ENCODE measurements at places on chromosomes 1 and 21.

- H3K36me3 ChIP-seq, result no peaks in the 10 kb centered on the region
- no peak overlapping the region for H3K27ac ChIP-seq
- H3K4me1 ChIP-seq, result no peaks in the 10 kb centered on the region
- DNase-seq, result no peak
These were observed 69.2 kb upstream of the WLS start for GRCh38 chr1:68301471-68302001.

DNA sequence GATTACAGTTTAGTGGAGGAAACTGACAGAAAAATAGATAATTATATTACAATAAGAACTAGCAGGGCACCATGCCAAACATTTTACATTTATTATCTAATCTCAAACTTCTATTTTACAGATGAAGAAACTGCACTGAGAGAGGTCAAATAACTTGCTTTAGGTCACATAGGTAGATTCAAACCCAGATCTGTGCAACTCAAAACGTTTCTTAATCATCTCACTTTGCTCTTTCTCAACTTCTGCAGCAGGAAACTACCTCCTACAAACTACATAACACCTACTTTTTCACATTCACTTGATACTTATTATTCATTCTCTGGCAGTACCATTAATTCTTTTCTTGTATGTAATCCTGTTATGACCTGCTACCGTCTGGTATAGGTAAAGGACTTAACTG lies 49.9 kb upstream of the BCL10 start:
- H3K4me1 ChIP-seq, result peaks cover 3% of the 10 kb centered on the region
- H3K27ac ChIP-seq, result no peak overlapping the region
- H3K36me3 ChIP-seq, result no peaks in the 10 kb centered on the region
- no peak overlapping the region for H3K4me3 ChIP-seq

DNA sequence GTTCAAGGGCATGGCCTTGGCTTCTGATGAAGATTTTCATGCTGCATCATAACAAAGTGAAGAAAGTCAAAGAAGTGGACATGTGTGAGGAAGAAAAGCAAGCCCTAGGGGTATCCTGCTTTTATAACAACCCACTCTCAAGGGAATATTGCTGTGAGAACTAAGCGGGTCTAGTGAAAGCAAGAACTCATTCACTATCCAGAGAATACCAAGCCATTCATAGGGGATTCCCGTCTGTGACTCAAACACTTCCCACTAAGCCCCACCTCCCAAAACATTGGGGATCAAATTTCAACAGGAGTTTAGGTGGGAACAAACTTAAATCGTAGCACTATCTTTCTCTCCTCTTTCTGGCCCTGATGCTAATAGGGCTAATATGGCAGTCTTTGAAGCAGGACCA lies 98.5 kb upstream of the CTTNBP2NL start:
- H3K4me3 ChIP-seq, result no peak overlapping the region
- no peaks in the 10 kb centered on the region for H3K36me3 ChIP-seq
- H3K4me1 ChIP-seq, result no peaks in the 10 kb centered on the region
- peaks cover 6% of the 10 kb centered on the region for H3K27me3 ChIP-seq

DNA sequence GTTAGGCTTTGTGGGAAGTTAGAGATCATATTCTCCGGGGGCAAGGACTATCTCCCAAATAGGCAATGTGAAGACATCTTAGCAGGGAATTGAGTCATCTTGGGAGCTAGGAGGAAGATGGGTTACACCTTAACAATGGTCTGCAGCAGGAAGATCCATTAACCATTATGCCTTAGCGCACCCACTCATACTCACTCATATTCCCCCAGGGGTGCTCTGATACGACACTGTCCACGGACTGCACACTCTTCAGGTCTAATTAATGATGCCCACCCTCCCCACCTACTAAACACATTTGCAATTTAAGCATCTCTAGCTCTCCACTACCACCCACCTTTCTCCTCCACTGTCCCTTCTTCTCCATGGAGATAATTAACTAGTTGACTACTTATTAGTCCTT lies 857 bp upstream of the AK5 start:
- peak overlapping the region; percentile 61 for H3K4me3 ChIP-seq
- no peak for DNase-seq
- peak overlapping the region; percentile 54 for H3K27ac ChIP-seq
- peaks cover 22% of the 10 kb centered on the region for H3K4me1 ChIP-seq
- H3K27me3 ChIP-seq, result peaks cover 12% of the 10 kb centered on the region

- DNase-seq, result no peak
- H3K27ac ChIP-seq, result no peak overlapping the region
- peaks cover 16% of the 10 kb centered on the region for H3K36me3 ChIP-seq
These were observed 3.7 kb downstream of the ST3GAL3 start for GRCh38 chr1:43711049-43711448.

- H3K36me3 ChIP-seq, result no peaks in the 10 kb centered on the region
- peaks cover 10% of the 10 kb centered on the region for H3K27me3 ChIP-seq
- no peak overlapping the region for H3K4me3 ChIP-seq
These were observed 272.5 kb downstream of the RRAGC start for GRCh38 chr1:38586993-38587646.

- H3K36me3 ChIP-seq, result no peaks in the 10 kb centered on the region
These were observed 486.2 kb upstream of the VAMP3 start for GRCh38 chr1:7284839-7285435.

GRCh38 chr21:42799516-42799915 lies 79.8 kb downstream of the WDR4 start:
- H3K4me1 ChIP-seq, result peaks cover 9% of the 10 kb centered on the region
- peak overlapping the region; percentile 55 for H3K27ac ChIP-seq
- no peaks in the 10 kb centered on the region for H3K36me3 ChIP-seq
- DNase-seq, result no peak
- no peak overlapping the region for H3K4me3 ChIP-seq
- no peaks in the 10 kb centered on the region for H3K27me3 ChIP-seq

DNA sequence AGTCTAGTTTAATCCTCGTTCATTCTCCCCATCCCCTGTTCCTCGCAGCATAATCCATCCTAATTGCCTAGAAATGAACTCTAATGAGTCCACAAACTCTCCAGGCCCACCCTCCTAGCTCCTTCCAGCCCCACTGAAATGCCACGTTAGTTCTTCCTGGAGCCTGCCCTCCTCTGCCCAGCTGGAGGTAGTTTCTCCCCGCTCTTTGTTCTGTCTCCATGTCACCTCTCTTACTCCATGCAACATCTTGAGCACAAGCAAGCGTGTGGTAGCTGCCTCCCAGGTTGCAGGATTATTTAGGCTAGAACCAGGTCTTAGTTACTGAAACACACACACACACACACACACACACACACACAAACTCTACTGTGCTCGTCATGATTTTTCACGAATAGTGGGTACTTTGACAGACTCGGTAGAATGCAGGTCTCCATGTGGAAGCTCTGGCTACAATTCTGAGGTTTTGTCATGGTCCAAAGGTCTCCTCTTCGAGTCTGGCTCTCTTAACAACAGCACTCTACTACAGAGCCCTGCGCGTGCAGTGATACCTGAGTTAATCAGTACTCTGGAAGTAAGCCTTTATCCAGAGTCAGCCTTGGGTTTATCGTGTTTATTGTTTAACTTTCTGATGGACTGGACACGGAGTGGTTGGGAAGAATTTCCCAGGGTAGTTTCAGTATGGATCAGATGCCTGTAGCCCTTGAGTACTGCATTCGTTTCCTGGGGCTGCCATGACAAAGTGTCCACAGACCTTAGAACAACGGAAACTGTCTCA lies 27.5 kb downstream of the HUNK start:
- no peaks in the 10 kb centered on the region for H3K36me3 ChIP-seq
- H3K4me3 ChIP-seq, result no peak overlapping the region
- H3K4me1 ChIP-seq, result peaks cover 7% of the 10 kb centered on the region
- H3K27ac ChIP-seq, result no peak overlapping the region
- no peak for DNase-seq
- no peaks in the 10 kb centered on the region for H3K27me3 ChIP-seq

GRCh38 chr1:91714867-91715381 lies 171.0 kb downstream of the TGFBR3 start:
- peaks cover 30% of the 10 kb centered on the region for H3K36me3 ChIP-seq
- no peak overlapping the region for H3K4me3 ChIP-seq
- H3K27ac ChIP-seq, result no peak overlapping the region
- DNase-seq, result no peak
- H3K4me1 ChIP-seq, result peaks cover 44% of the 10 kb centered on the region

DNA sequence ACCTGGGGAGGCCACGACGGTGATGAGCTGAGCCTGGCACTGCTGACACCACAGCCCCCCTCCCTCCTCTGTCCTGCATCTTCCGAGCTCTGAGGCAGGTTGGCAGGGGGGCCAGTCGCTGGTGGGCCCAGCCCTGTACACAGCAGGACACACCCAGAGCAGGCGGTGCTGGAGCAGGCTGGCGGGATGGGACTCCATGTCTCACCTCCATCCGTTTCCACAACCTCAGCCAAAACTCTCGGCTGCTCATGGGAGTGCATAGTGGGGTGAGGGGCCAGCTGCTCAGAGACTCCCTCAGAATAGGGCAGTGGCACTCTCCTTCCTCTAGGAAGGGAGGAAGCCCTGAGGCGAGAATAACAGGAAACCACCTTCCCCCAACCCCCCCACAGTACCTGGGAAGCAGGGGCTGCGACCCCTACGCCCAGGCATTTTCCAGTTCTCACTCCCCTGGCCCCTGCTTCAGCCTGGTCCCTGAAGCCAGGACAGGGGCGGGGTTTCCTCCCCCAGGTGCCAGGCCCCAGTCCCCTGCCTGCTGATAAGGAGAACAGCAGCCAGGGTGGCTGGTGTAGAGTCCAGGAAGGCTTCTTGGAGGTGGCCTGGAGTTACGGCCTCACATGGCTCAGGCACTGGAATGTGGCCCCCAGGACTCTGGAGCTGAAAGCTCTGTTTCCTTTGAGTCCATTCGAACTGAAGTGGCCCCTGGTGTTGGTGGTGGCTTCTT lies 3.2 kb upstream of the IBA57 start:
- no peak overlapping the region for H3K27ac ChIP-seq
- no peaks in the 10 kb centered on the region for H3K36me3 ChIP-seq
- H3K4me1 ChIP-seq, result peaks cover 30% of the 10 kb centered on the region

- no peak overlapping the region for H3K27ac ChIP-seq
- H3K4me1 ChIP-seq, result no peaks in the 10 kb centered on the region
- H3K4me3 ChIP-seq, result no peak overlapping the region
- no peaks in the 10 kb centered on the region for H3K27me3 ChIP-seq
These were observed 1079.8 kb downstream of the ADGRL2 start for GRCh38 chr1:82880506-82880905.

GRCh38 chr1:1619917-1620361 lies 4.6 kb downstream of the MIB2 start:
- DNase-seq, result no peak
- H3K36me3 ChIP-seq, result peaks cover 4% of the 10 kb centered on the region
- H3K4me3 ChIP-seq, result no peak overlapping the region

GRCh38 chr1:67204298-67204980 lies 38.2 kb downstream of the IL23R start:
- H3K27ac ChIP-seq, result no peak overlapping the region
- H3K27me3 ChIP-seq, result no peaks in the 10 kb centered on the region
- H3K36me3 ChIP-seq, result peaks cover 8% of the 10 kb centered on the region
- H3K4me3 ChIP-seq, result no peak overlapping the region
- no peak for DNase-seq
- H3K4me1 ChIP-seq, result peaks cover 2% of the 10 kb centered on the region

- H3K4me3 ChIP-seq, result no peak overlapping the region
- no peaks in the 10 kb centered on the region for H3K36me3 ChIP-seq
- no peaks in the 10 kb centered on the region for H3K27me3 ChIP-seq
- H3K4me1 ChIP-seq, result no peaks in the 10 kb centered on the region
- H3K27ac ChIP-seq, result no peak overlapping the region
These were observed 350.4 kb downstream of the AMY1C start for GRCh38 chr1:104100115-104100514.

DNA sequence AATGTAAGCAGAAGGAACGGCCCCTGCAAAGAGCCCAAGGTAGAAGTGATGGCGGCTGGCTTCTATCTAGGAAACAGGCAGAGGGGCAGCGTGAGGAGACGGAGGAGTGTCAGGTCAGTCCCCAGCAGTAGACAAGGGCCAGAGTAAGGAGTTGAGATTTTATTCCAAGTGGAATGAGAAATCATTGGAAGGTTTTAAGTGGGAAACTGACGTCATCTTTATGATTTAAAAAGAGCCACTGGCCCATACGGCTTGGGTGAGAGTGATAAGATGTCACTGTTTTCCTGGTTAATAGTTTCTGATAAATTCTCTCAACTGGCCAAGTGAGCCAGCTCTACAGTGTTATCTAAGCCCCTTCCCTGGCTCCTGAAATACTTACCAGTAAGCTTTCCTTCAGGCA lies 103.2 kb upstream of the CAMK1G start:
- no peak overlapping the region for H3K4me3 ChIP-seq
- DNase-seq, result no peak
- H3K27me3 ChIP-seq, result peaks cover 1% of the 10 kb centered on the region
- no peak overlapping the region for H3K27ac ChIP-seq
- no peaks in the 10 kb centered on the region for H3K36me3 ChIP-seq
- H3K4me1 ChIP-seq, result no peaks in the 10 kb centered on the region

DNA sequence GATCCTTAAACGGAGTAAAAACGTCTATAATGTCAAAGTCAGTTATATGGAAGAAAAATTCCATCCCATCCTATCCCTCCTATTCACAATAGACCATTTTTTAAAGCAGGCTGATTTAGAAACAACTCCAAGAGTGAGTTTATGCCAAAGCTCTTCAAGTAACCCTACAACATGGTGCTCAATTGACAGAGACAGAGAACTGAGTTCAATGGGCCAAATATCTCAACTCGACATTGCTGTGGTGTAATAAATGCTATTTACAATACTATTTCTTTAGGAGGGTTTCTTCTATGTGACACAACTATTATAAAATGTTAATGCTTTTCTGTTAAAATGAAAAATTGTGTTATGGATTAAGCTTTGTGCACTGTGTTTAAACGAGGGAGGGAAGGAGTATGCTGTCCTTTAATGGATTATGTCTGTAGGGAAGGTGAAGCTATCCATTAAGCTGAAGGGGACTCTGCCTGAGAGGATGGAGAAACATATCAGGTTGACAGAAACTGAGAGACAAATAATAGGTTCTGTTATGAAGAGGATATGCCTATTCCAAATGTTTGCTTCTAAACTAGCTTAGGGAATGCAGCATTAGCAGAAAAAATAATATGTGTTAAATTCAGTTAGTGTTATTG lies 362.5 kb upstream of the CHRM3 start:
- no peaks in the 10 kb centered on the region for H3K36me3 ChIP-seq
- no peaks in the 10 kb centered on the region for H3K27me3 ChIP-seq
- no peaks in the 10 kb centered on the region for H3K4me1 ChIP-seq
- H3K4me3 ChIP-seq, result no peak overlapping the region

DNA sequence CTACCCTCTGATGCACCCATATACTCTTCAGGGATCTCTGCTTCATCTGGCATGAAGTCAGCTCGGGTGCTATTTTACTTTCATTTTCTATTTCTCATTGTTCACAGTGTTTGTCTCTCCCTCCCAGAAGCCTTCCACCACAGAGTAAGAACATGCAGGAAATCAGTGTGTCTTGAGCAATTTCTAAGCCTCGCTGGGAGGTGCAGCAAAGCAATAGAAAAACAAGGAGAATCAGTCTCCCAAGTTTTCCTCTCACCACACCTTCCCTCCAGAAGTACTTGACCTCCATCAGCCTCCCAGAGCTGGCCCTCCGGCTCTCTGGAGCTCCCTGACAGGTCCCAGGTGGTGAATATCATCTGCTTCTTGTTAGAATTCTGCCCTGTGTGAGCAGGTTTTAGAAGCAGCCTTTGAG lies 594.7 kb upstream of the CAMK1G start:
- no peaks in the 10 kb centered on the region for H3K36me3 ChIP-seq
- peaks cover 13% of the 10 kb centered on the region for H3K4me1 ChIP-seq
- H3K27ac ChIP-seq, result peak overlapping the region; percentile 83
- H3K4me3 ChIP-seq, result peak overlapping the region; percentile 78
- H3K27me3 ChIP-seq, result peaks cover 6% of the 10 kb centered on the region

GRCh38 chr1:81144240-81144825 lies 656.4 kb upstream of the ADGRL2 start:
- no peaks in the 10 kb centered on the region for H3K36me3 ChIP-seq
- H3K4me3 ChIP-seq, result no peak overlapping the region
- no peak overlapping the region for H3K27ac ChIP-seq
- no peaks in the 10 kb centered on the region for H3K27me3 ChIP-seq

Measured in activated naive CD8-positive, alpha-beta T cell treated with anti-CD3 and anti-CD28 coated beads, Interleukin-2, amount 50 U/mL, for 24 hours (primary cell).